Smooth muscle cell of trachea (primary cell): ENCODE measurements at places on chromosomes 16 and 17. TPM values are rescaled to one million over a fixed set of nuclear protein-coding genes. Genes with fewer than 3 reads are reported as not detected.

The CDH1 gene
- not detected in 2 replicates for total RNA-seq

The NPIPB12 gene
- total RNA-seq, result 15.2 and 51.6 TPM in 2 replicates

The TMEM114 gene
- not detected in 2 replicates for total RNA-seq

The NPIPA2 gene
- total RNA-seq, result 0.33 and 1.2 TPM in 2 replicates

The TBC1D28 gene
- total RNA-seq, result not detected in 2 replicates

The TEKT5 gene
- total RNA-seq, result 0.15 TPM in 1 of 2 replicates, not detected in the other

The KRT40 gene
- total RNA-seq, result not detected in 2 replicates

The HSF4 gene
- 12.9 and 50.4 TPM in 2 replicates for total RNA-seq

The FNDC8 gene
- total RNA-seq, result not detected in 2 replicates

The CA5A gene
- total RNA-seq, result not detected in 2 replicates

The SLC25A10 gene
- 6.6 and 19.3 TPM in 2 replicates for total RNA-seq

The SEC14L5 gene
- total RNA-seq, result 0.44 and 2.0 TPM in 2 replicates

The HCRT gene
- total RNA-seq, result not detected in 2 replicates
